ENCODE measurements at places on chromosomes 1 and 21.

DNA sequence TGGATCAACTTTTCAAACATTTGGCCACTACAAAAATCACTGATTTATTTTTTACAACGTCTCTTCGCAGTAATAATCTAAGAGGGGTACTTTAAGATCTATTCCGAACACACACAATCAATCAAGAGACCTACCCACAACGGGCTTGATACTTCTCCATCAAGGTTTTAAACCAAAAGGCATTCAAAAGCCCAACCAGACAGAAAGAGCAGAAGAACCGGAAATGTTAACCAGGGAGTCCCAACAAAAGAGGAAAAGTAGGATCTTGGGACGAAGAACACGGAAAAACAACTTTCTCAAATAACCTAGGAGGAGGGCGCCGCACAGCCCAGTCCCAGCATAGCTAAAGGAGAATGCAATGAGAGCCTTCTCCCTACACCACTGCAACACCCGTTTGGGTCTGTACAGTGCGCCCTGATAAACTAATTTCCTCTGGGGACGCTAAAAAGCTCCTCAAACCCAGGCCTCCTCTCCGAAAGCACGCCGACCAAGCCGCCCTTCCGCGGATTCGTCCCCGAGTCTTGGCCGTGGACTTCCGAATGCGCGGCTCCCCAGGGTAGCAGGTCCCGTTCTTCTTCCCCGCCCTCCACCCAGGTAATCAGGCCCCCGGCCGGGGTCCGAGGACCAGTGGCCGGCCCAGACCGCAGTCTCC lies 623 bp downstream of the RPL22 start:
- H3K4me3 ChIP-seq = peak overlapping the region; percentile 90
- H3K27me3 ChIP-seq = no peaks in the 10 kb centered on the region
- H3K27ac ChIP-seq = no peak overlapping the region
- no peak for DNase-seq
- peaks cover 48% of the 10 kb centered on the region for H3K36me3 ChIP-seq
- H3K4me1 ChIP-seq = peaks cover 4% of the 10 kb centered on the region

- H3K27ac ChIP-seq = no peak overlapping the region
- no peaks in the 10 kb centered on the region for H3K27me3 ChIP-seq
- DNase-seq = no peak
- no peaks in the 10 kb centered on the region for H3K4me1 ChIP-seq
- H3K4me3 ChIP-seq = no peak overlapping the region
Measured at GRCh38 chr1:198212675-198213074, 55.9 kb downstream of the NEK7 start.

- H3K4me3 ChIP-seq = no peak overlapping the region
- DNase-seq = no peak
- H3K36me3 ChIP-seq = peaks cover 10% of the 10 kb centered on the region
- H3K27ac ChIP-seq = no peak overlapping the region
- no peaks in the 10 kb centered on the region for H3K4me1 ChIP-seq
- H3K27me3 ChIP-seq = no peaks in the 10 kb centered on the region
Measured at GRCh38 chr21:25845729-25846256, 111.0 kb downstream of the GABPA start.

DNA sequence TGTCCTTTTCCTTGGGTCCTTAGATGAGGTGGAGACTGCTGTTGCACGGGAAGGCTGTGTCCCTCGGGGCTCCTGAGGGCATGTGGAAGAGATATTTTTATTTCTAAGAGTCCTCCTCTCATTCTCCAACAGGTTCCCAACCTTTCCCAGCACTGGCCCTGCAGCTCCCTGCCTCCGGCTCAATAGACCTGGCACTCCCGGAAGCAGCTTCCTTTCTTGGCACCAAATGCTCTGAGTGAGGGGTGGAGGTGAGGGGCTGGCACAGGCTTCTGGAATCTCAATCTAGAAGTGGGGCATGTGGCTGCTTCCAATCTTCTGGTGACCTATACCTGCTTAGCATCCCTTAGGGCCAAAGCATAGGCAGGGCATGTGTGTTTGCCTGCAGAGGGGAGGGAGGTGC lies 4.5 kb downstream of the ETV3L start:
- no peaks in the 10 kb centered on the region for H3K27me3 ChIP-seq
- H3K4me1 ChIP-seq = 0 out of 2 replicates have a peak, but pooled peaks cover 2% of the 10 kb centered on the region
- H3K4me3 ChIP-seq = no peak overlapping the region
- DNase-seq = no peak
- H3K27ac ChIP-seq = no peak overlapping the region

- no peak for DNase-seq
- H3K27me3 ChIP-seq = no peaks in the 10 kb centered on the region
- H3K36me3 ChIP-seq = no peaks in the 10 kb centered on the region
- H3K4me3 ChIP-seq = no peak overlapping the region
- no peak overlapping the region for H3K27ac ChIP-seq
Measured at GRCh38 chr1:216732121-216732520, 8.9 kb upstream of the ESRRG start.

DNA sequence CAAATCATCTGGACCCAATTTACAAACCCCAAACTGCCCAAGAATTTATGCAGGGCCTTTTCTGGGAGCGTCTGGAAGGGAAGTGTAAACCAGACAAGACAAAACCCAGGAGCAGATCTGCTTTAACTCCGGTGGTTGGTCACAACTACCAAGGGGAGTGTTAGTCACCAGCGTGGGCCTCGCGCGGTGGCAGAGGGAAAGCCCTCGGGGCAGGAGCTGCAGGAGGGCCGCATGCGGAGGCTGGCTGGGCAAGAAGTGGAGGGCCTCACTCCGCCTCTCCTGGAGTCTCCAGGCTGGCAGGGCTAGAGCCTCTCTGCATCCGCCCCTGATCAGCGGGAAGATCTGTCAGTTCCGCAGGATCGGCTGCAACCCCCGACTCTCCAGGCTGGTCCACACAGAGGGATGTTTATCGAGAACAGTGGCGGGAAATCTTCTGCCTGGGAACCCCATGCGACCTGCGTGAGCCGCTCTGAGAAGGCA lies 2.0 kb downstream of the COL24A1 start:
- peaks cover 2% of the 10 kb centered on the region for H3K4me1 ChIP-seq
- H3K4me3 ChIP-seq = peak overlapping the region; percentile 55
- H3K27me3 ChIP-seq = peaks cover 24% of the 10 kb centered on the region

GRCh38 chr1:10694274-10694632 lies 102.2 kb downstream of the CASZ1 start:
- 0 out of 2 replicates have a peak, but pooled peaks cover 2% of the 10 kb centered on the region for H3K4me1 ChIP-seq
- H3K27me3 ChIP-seq = no peaks in the 10 kb centered on the region
- no peaks in the 10 kb centered on the region for H3K36me3 ChIP-seq
- DNase-seq = peak; percentile 53
- peak overlapping the region; percentile 84 for H3K4me3 ChIP-seq
- H3K27ac ChIP-seq = no peak overlapping the region

DNA sequence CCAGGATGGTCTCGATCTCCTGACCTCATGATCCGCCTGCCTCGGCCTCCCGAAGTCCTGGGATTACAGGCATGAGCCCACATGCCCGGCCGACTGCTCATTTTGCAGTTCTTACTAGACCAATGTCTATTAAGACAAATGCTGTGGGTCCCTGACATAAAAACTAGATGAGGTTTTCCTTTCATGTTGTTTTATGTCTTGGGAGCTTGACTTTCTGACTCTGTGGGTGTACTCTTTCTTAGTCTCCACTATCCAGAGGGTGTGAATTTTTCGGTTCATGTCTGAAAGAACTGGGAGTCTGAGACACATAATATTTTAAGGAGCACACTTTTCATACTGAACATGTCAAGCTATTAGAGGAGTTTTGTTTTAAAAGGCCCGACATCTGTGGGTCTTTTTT lies 744.9 kb upstream of the B3GALT2 start:
- no peak overlapping the region for H3K27ac ChIP-seq
- no peak overlapping the region for H3K4me3 ChIP-seq
- H3K4me1 ChIP-seq = peaks cover 3% of the 10 kb centered on the region
- no peak for DNase-seq
- no peaks in the 10 kb centered on the region for H3K27me3 ChIP-seq
- peaks cover 10% of the 10 kb centered on the region for H3K36me3 ChIP-seq

DNA sequence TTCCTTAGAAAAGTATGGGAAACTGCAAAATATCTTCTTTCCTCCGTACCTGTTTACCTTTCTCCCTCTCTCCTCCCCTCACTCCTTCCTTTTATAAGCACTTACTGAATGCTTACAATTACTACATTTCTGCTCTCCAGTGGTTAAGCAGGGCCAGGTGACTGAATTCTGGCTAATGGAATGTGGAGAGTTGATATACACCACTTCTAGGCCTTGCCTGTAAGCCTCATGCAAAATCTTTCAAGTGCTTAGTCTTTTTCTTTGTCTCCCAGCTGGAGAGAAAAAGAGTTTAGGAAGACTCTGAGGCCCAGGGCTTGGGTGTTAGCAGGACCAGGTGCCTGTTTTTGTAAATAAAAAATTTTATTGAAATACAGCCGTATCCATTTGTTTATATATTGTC lies 77.7 kb upstream of the CACNA1E start:
- DNase-seq = no peak
- no peaks in the 10 kb centered on the region for H3K4me1 ChIP-seq
- H3K27me3 ChIP-seq = no peaks in the 10 kb centered on the region
- no peak overlapping the region for H3K27ac ChIP-seq

DNA sequence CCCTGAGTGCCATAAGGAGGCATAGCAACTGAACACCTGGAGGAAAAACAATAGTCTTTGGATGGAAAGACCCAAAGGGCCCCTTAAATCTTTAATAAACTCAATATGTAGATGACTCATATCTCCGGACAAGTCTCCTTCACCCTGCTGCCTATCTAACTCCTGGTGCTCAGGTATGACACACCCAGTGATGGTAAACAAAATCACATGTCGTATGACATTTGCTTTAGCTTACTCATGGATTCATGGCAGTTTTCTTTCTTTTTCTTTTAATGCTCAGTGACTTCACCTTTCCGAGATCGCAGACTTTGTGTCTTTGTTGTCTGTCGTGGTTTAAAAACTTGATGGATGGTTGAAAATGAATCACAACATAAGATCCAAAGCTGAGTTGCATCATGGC lies 208.5 kb upstream of the PROX1 start:
- no peak for DNase-seq
- H3K36me3 ChIP-seq = no peaks in the 10 kb centered on the region
- H3K4me1 ChIP-seq = no peaks in the 10 kb centered on the region
- H3K27ac ChIP-seq = no peak overlapping the region

DNA sequence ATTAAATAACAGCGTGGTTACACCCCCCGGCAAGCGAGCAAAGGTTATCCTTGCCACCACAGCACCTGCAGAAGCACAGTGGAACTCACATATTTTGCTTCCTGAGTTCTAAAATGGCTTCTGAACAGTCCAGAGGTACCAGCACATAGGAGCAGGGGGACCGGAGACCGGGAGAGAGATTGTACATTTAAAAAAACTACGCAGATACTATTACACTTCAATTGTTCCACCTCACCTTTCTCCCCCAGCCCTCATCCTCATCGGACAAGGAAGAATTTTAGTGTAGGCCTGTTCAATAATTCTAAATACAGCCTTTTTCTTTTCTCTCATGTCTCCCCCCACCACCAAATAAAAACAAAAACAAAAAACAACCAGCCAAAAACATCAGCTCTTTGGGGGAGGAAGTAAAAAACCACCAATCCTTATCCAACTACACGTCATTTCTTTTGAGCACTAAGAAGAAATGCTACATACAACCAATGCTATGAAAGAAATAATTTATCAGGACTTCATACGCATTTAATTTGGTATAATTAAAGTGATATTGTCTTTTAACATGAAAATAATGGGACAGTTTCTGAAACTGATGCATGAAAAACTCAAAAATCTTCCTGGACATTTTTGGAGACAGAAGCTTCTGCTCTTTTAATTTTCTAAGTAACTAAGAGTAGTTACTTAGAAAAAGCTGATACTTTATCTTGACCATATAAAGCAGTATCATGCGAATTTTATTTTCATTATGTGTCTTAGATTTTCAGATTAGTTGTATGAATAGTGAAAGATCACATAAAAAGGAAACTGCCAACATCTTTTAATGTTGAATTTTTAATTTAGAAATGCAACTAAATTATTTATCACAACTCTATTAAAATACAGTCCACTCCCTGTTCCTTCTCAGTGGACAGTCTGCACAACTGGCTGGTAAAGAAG lies 9.1 kb downstream of the CDKN2C start:
- H3K4me3 ChIP-seq = peak overlapping the region; percentile 55
- H3K4me1 ChIP-seq = 0 out of 2 replicates have a peak, but pooled peaks cover 2% of the 10 kb centered on the region
- H3K36me3 ChIP-seq = no peaks in the 10 kb centered on the region
- peaks cover 37% of the 10 kb centered on the region for H3K27me3 ChIP-seq
- H3K27ac ChIP-seq = no peak overlapping the region

DNA sequence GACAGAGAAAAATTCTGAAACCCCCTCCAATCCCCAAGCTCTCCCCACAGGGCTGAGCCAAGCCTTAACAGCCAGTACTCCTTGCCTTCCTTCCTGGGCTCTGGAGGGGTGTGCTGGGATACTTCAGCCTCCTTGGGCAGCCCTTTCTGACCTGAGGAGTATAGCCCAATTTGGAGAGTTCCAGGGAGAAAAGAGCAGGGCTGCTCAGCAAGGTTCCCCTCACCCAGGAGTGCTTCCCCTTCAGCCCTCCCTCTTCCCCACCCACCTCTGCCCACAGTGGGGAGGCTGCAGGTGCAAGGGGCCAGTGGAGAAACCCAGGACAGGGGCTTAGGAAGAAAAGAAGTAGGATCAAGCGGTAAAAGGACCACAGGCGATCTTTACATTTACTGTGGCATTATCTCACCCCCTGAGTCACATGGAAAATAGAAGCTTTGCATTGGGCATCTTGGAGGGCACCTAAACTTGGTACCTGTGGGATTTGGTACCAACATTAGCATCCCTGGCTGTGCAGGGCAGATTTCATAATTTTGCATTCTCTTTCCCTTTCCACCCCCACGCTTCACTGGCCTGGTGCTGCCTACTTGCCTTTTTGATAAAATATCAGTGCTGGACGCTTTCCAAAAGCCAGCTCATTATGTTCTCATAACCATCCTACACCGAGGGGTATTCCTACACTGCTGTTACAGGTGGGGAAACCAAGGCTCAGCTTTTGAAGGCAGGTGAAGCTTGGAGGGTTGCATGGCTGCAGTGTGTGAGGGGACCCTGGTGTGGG lies 2.8 kb upstream of the ADORA1 start:
- H3K27ac ChIP-seq = no peak overlapping the region
- H3K27me3 ChIP-seq = no peaks in the 10 kb centered on the region
- peak; percentile 15 for DNase-seq
- no peak overlapping the region for H3K4me3 ChIP-seq

DNA sequence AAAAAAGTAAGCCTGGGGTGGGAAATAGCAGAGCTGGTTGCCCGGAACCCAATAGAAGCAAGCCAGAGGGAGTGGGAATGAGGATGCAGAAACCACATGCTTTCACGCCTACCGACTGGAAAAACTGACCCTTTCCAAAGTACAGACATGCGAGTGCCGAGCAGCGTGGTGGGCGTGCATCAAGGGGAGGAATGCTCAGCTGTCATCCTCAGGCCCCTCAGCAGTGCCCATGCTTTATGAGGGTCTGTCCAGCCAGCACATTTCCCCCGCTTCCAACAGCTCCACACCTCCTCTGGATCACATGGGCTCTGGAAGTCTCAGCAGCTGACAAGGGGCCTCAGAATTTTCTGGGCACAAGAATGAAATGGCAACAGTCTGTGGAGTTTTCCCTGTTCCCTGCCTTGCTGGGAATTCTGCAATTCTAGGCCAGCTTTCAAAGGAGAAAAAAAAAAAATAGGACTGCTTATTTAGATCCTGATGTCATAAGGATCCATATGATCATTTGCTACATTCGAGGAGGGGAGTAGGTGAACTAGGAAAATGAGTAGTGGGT lies 19.1 kb upstream of the IKBKE start:
- H3K27me3 ChIP-seq = no peaks in the 10 kb centered on the region
- no peak overlapping the region for H3K27ac ChIP-seq
- no peaks in the 10 kb centered on the region for H3K4me1 ChIP-seq
- no peak for DNase-seq
- peaks cover 57% of the 10 kb centered on the region for H3K36me3 ChIP-seq
- no peak overlapping the region for H3K4me3 ChIP-seq

GRCh38 chr1:41467673-41468072 lies 16.8 kb downstream of the EDN2 start:
- no peak overlapping the region for H3K27ac ChIP-seq
- no peaks in the 10 kb centered on the region for H3K36me3 ChIP-seq
- DNase-seq = no peak
- no peaks in the 10 kb centered on the region for H3K4me1 ChIP-seq

Measured in H9 (cell line).